ENCODE measurements at places on chromosomes 6 and 20. TPM values are rescaled to one million over a fixed set of nuclear protein-coding genes. Genes with fewer than 3 reads are reported as not detected.

Gene HAO1
- not detected for total RNA-seq

Gene MMP24
- under 0.01 TPM for total RNA-seq

Gene KIF25
- not detected for total RNA-seq

Gene MUC21
- not detected for total RNA-seq

Gene CYP39A1
- total RNA-seq = 5.7 TPM

Gene LTB
- not detected for total RNA-seq

Gene UBE2C
- total RNA-seq = 22.2 TPM

Gene SYNE1
- total RNA-seq = 67.6 TPM

Gene VSTM2L
- total RNA-seq = 4.5 TPM

Gene ADTRP
- 0.67 TPM for total RNA-seq

Gene IFNGR1
- 34.8 TPM for total RNA-seq

Gene LPA
- total RNA-seq = not detected

Gene SAMD5
- 3.3 TPM for total RNA-seq

Gene E2F1
- 11.4 TPM for total RNA-seq

Gene GPX5
- not detected for total RNA-seq

Gene GRIK2
- total RNA-seq = 20.4 TPM

All from melanocyte of skin (primary cell).